Activated naive CD8-positive, alpha-beta T cell treated with anti-CD3 and anti-CD28 coated beads, Interleukin-2, amount 10 ng/mL, durations not matched to agents 7 days and 5 days (primary cell): ENCODE measurements at places on chromosomes 5 and 9. TPM values are rescaled to one million over a fixed set of nuclear protein-coding genes. Genes with fewer than 3 reads are reported as not detected.
A peak's percentile ranks its signal among the peaks of the same experiment; 100 is the strongest.

GRCh38 chr5:206927-207536 is 10.9 kb downstream of the CCDC127 start:
- H3K27ac ChIP-seq: no peak overlapping the region
- no peak overlapping the region for H3K4me3 ChIP-seq
- no peaks in the 10 kb centered on the region for H3K27me3 ChIP-seq
- peaks cover 8% of the 10 kb centered on the region for H3K4me1 ChIP-seq
- DNase-seq: no peak

The AP3S1 gene
- total RNA-seq: 83.3 TPM

- H3K27me3 ChIP-seq: no peaks in the 10 kb centered on the region
- DNase-seq: no peak
- H3K27ac ChIP-seq: no peak overlapping the region
- H3K4me3 ChIP-seq: no peak overlapping the region
These were observed 504.5 kb upstream of the ITGA1 start for GRCh38 chr5:52283221-52283620.

The IL17B gene
- not detected for total RNA-seq

The PRDM9 gene
- not detected for total RNA-seq

GRCh38 chr5:108727236-108727650 is 20.5 kb upstream of the FER start:
- H3K4me3 ChIP-seq: peak overlapping the region; percentile 76
- H3K27me3 ChIP-seq: peaks cover 49% of the 10 kb centered on the region
- peaks cover 19% of the 10 kb centered on the region for H3K4me1 ChIP-seq
- DNase-seq: no peak
- H3K36me3 ChIP-seq: no peaks in the 10 kb centered on the region
- peak overlapping the region; percentile 75 for H3K27ac ChIP-seq

DNA sequence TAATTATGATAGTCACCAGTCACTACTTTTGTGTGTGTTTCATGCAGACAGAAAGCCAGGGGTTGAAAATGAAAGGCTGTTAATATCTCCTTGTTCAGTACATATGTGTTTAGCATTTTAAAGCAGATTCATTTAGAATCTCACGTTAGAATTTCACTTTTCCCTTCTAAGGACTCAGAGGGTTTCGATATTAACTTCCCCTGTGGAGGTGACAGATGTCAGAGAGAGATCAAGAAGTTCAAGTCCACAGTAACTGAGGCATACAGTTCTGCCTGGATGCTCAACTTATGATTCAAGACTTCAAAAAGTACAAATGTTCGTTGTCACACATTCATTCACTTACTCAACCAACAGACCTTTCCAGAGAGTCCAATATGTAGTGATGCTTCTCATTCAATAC is 251.1 kb downstream of the EBF1 start:
- DNase-seq: no peak
- peaks cover 3% of the 10 kb centered on the region for H3K4me1 ChIP-seq
- peaks cover 1% of the 10 kb centered on the region for H3K27me3 ChIP-seq
- H3K36me3 ChIP-seq: no peaks in the 10 kb centered on the region

The PCDHGA6 gene
- 0.28 TPM for total RNA-seq

DNA sequence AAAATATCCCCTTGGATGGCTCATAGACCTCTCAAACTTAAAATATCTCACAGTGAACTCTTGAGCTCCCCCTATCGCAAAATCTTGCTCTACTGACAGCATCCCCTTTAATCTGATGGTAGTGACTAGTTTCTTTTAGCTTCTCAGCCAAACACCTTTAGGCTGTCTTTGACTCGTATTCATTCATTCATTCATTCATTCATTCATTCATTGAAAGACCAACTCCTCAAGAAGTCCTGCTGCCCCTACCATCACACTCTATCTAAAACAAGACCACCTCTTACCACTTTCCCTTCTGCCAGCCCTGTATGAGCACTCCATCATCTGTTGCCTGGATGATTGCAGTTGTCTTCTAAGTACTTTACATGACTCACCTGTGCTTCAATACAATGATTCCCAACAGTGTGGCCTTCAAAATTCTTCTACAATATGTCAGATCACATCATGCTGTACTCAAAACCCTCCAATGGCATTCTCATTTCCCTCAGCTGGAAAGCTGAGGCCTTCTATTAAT is 46.8 kb downstream of the ITGA2 start:
- peaks cover 13% of the 10 kb centered on the region for H3K36me3 ChIP-seq
- H3K27ac ChIP-seq: no peak overlapping the region
- H3K4me3 ChIP-seq: no peak overlapping the region
- peaks cover 66% of the 10 kb centered on the region for H3K4me1 ChIP-seq

GRCh38 chr5:74493411-74493810 is 147.1 kb downstream of the ENC1 start:
- H3K27me3 ChIP-seq: peaks cover 18% of the 10 kb centered on the region
- H3K4me3 ChIP-seq: no peak overlapping the region
- no peaks in the 10 kb centered on the region for H3K36me3 ChIP-seq

DNA sequence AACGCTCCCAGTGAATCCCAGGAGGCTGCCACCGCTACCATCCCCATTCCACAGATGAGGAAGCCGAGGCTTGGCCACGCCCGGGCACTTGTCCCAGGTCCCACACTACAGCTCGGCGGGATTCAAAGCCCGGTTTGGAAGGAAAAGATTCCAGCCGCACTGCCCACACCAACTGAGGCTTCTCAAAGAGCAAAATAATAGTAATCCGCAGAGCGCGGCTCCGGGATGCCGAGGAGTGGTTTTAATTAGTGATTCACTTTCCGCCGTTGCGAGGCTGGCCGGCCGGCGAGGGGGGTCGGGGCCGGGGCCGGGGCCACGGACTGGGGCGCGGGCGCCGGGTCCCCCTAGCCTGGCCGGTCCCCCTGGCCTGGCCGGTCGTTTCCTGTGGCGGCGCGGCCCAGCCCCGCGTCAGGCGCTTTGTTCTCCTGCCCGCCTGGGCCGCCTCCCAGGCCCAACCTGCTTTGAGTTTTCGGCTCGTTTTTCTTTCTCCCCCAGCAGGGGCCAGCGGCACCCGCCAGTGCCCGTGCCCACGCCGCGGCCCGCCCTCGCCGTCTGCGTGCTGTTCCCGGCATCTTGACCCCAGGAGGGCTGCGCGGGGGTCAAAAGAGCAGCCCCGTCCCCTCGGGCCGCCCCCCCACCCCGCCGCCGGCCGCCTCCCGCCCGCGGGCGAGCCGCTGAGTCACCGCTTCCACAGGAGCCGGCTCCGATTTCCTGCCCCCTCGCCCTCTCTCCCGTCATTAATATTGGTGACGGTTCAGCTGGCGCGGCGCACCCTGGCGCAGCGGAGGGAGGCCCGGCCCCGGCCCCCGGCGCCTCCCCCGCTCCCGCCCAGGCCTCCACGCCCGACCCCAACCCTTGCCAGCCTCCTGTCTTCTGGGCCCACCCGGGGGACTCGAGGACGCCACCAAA is 31.2 kb downstream of the FGF18 start:
- H3K27ac ChIP-seq: no peak overlapping the region
- peaks cover 3% of the 10 kb centered on the region for H3K4me1 ChIP-seq
- H3K36me3 ChIP-seq: no peaks in the 10 kb centered on the region
- DNase-seq: peak; percentile 49

GRCh38 chr5:100840789-100841188 is 62.3 kb downstream of the ST8SIA4 start:
- DNase-seq: no peak
- peaks cover 29% of the 10 kb centered on the region for H3K4me1 ChIP-seq
- H3K27me3 ChIP-seq: no peaks in the 10 kb centered on the region
- H3K27ac ChIP-seq: peak overlapping the region; percentile 74
- peaks cover 26% of the 10 kb centered on the region for H3K36me3 ChIP-seq
- peak overlapping the region; percentile 61 for H3K4me3 ChIP-seq

- no peak overlapping the region for H3K4me3 ChIP-seq
- H3K27ac ChIP-seq: no peak overlapping the region
- peaks cover 1% of the 10 kb centered on the region for H3K4me1 ChIP-seq
- no peaks in the 10 kb centered on the region for H3K36me3 ChIP-seq
These were observed 17.7 kb downstream of the RFESD start for GRCh38 chr5:95664204-95664786.

DNA sequence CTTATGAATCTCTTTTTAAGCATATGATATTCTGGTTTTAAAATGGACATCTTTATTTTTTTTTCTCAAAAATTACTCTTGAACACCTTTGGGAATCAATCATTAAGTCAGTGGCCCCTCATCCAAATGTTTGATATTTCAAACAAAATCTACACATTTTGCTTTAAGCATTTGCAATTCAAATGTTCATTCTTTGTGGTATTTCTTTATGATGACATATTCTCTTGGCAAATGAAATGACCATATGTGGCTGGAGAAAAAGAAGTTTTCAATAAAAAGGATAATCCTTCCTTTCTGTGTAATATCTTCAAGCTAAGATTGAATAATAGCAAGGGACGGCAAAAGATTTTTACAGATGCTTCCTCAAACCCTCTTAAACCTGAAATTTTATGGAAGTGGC is 420.8 kb downstream of the MTRR start:
- no peak for DNase-seq
- no peaks in the 10 kb centered on the region for H3K36me3 ChIP-seq
- H3K4me3 ChIP-seq: no peak overlapping the region
- no peaks in the 10 kb centered on the region for H3K27me3 ChIP-seq
- no peaks in the 10 kb centered on the region for H3K4me1 ChIP-seq
- H3K27ac ChIP-seq: no peak overlapping the region

- H3K27ac ChIP-seq: no peak overlapping the region
- no peak overlapping the region for H3K4me3 ChIP-seq
- peaks cover 1% of the 10 kb centered on the region for H3K36me3 ChIP-seq
- peaks cover 14% of the 10 kb centered on the region for H3K4me1 ChIP-seq
- H3K27me3 ChIP-seq: no peaks in the 10 kb centered on the region
These were observed 8.8 kb downstream of the HOMER1 start for GRCh38 chr5:79505138-79505537.

- no peaks in the 10 kb centered on the region for H3K4me1 ChIP-seq
- H3K27me3 ChIP-seq: peaks cover 11% of the 10 kb centered on the region
- H3K27ac ChIP-seq: no peak overlapping the region
- no peak overlapping the region for H3K4me3 ChIP-seq
These were observed 190.8 kb downstream of the ARHGEF28 start for GRCh38 chr5:73816656-73817420.

GRCh38 chr9:136587145-136587943 is 41.5 kb upstream of the NOTCH1 start:
- H3K4me3 ChIP-seq: no peak overlapping the region
- H3K27me3 ChIP-seq: no peaks in the 10 kb centered on the region

- H3K4me1 ChIP-seq: peaks cover 9% of the 10 kb centered on the region
- H3K36me3 ChIP-seq: peaks cover 26% of the 10 kb centered on the region
- no peak for DNase-seq
- H3K4me3 ChIP-seq: no peak overlapping the region
- no peak overlapping the region for H3K27ac ChIP-seq
These were observed 32.5 kb downstream of the TENT4A start for GRCh38 chr5:6745706-6746222.

The FSTL4 gene
- total RNA-seq: 0.83 TPM

DNA sequence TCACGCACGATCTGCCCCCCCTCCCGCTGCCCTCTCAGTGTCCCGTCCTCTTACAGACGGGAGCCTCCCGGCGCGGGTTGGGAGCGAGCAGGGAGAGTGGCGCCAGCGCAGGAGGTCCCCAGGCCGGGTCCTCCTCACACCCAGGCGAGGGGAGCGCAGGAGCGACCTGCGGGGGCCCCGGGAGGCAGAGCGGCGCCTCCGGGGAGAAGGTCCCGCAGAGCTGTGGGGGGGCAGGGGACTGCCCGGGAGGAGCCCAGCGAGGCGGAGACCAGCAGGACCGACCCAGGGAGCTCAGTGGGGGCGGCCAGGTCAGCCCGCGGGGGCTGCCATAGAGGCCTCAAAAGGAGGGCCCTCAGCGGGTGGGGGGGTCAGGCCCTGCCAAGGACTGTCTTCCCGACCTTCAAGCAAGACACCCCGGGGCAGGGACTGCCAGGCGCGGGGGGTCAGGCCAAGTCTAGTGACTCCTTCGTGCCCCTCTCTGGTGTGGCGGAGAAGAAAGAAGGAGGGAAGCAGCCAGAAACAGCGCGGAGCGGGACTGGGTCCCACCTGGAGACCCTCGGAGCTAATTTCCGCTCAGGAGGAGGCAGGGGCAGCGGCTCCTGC is 123.3 kb upstream of the ERCC6L2 start:
- peaks cover 10% of the 10 kb centered on the region for H3K4me1 ChIP-seq
- no peak for DNase-seq
- H3K4me3 ChIP-seq: no peak overlapping the region
- H3K27ac ChIP-seq: no peak overlapping the region
- H3K36me3 ChIP-seq: peaks cover 2% of the 10 kb centered on the region
- peaks cover 50% of the 10 kb centered on the region for H3K27me3 ChIP-seq

GRCh38 chr5:122743261-122743660 is 31.6 kb upstream of the SNX2 start:
- H3K4me3 ChIP-seq: no peak overlapping the region
- no peaks in the 10 kb centered on the region for H3K4me1 ChIP-seq
- H3K27me3 ChIP-seq: peaks cover under 1% of the 10 kb centered on the region
- no peak overlapping the region for H3K27ac ChIP-seq

DNA sequence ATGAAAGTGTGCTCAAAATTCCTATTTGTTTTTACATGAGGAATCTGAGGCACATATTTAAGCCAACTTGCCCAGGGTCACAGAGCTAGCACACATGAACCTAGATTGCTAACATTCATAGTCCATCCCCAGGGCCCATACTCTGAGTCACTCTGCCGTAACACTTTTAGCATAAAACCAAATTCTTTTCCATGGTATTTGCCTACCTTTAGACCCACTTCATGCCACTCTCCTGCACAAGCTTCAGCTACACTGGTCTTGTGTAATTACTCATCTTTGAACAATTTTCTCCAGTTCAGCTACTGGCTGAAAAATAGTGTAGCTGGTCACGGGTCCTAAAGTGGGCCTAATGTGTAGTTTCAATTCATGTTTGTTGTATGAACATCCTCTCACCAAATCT is 200.7 kb downstream of the SLC12A2 start:
- H3K27me3 ChIP-seq: no peaks in the 10 kb centered on the region
- DNase-seq: no peak
- no peaks in the 10 kb centered on the region for H3K36me3 ChIP-seq

DNA sequence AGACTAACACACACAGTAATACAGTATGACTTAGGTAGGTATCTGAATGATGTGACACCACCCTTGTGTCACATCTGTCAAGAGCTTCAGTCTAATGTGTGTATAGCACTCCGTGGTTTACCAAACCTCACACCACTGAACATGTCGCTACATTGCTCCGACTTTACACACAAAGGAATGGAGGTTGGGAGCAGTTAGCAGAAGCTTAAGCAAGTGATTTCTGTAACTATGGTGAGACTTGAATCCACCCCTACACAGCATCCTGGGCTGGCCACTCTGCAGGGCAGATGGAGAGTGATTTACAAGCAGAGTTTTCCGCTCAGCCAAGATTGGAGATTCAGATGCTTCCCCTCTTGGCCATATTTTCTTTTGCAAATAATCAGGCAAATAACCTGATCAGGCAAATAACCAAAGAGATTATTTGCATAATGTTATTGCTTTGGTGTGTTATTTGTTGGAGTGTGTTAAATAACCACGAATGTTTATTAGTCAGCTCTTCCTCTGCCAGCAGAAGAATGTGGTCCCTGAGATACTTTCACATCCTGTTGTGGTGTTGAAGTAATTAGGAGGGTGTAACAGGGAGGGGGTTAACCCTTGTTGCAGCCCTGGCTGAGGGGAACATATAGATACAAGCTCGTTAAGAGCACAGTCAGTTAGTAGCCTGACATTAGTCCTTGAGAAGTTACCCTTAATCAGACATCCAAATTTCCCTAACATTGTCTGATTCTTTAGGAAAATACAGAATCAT is 92.8 kb downstream of the SNX18 start:
- H3K4me3 ChIP-seq: peak overlapping the region; percentile 57
- H3K27ac ChIP-seq: peak overlapping the region; percentile 83
- H3K27me3 ChIP-seq: no peaks in the 10 kb centered on the region
- peak; percentile 40 for DNase-seq

The GLE1 gene
- total RNA-seq: 39.3 TPM

- no peak for DNase-seq
- no peaks in the 10 kb centered on the region for H3K36me3 ChIP-seq
- H3K4me1 ChIP-seq: no peaks in the 10 kb centered on the region
- H3K27me3 ChIP-seq: no peaks in the 10 kb centered on the region
- H3K4me3 ChIP-seq: no peak overlapping the region
These were observed 141.1 kb downstream of the SPATA31D1 start for GRCh38 chr9:82129708-82130107.

The SLC36A2 gene
- not detected for total RNA-seq
